NCI-H187 treated with DMSO at 0.1 percent for 48 hours (cell line): ENCODE measurements at places on chromosomes 1 and 21.

- no peak for DNase-seq
Measured at GRCh38 chr1:210541680-210542358, 213.1 kb downstream of the HHAT start.

DNA sequence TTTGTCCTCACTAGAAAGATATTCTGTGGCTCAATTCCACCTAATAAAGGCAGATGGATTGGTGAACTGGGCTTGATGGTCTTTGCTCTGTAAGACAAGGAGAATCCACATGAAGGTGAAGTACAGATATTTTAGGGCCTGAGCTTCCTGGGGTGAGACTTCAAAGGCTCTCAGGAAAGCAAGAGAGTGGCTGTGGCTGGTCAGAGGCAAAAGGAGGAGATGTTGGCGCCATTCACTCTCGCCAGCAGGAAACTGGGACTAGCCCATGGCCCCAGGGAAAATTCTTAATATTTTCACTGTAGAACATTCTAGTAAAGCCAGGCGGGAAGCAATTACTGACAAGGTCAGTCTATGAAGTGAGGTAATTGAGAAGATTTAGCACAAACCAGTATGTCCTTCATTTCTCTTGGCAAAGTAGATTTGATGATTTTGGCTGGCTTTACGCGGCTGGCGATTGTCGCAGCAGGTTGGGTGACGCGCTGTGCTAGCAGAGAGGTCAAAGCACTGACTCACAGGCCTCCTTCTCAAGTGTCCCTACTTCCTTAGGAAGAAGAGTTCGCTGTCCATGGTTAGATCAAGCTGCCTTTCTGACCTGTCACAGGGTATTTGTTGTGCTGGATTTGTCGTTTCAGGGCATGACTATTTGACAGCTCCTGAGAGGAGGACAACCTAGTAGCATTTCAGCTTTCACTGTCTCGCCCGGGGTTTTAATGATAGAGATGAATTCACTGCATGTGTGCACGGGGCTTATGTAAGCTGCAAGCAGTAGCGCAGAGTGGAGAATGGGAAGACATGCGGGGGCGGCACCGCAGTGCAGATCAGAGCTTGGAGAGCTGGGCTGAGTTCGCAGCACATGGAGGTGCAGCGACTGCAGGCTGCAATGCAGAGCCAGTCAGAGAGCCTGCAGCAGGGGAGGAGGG lies 32.7 kb downstream of the XCL1 start:
- DNase-seq: no peak

- no peak for DNase-seq
Measured at GRCh38 chr1:30664103-30664755, 59.2 kb downstream of the MATN1 start.

DNA sequence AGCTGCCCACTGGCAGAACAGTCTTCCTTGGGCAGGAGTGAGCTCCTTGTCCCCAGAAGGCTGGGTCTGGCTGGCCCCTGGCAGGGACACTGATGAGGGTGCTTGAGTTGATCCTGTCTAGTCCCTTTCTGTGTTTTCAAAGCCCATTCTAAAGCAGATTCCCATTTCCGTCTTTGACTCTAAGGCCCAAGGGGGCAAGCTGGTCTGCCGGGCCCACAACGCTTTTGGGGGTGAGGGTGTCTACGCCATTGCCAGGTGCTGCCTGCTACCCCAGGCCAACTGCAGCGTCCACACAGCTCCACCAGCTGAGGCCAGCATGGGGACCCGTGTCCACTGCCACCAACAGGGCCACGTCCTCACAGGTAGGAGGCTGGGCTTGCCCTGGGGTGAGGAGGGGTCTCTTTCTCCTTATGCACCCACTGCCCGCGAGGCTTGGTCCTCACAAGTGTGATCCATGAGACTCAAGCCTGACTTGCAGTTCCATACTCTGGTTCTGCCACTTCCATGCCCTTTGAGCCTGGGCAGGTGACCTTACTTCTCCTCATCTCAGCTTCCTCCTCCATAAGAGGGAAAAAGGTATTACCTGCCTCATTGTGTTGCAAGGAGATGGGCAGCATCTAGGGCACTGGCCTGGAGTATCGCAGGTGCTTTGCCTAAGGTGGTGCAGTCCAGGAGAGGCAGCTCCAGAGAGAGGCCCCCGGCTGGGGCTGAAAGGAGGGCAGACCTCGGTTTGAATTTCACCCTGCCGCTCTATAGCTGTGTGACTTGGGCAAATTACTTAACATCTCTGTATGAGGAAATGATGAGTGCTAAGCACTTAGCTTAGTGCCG lies 20.2 kb downstream of the PCSK9 start:
- no peak for DNase-seq

- no peak for DNase-seq
Measured at GRCh38 chr1:33573661-33574060, 101.2 kb downstream of the ZSCAN20 start.

DNA sequence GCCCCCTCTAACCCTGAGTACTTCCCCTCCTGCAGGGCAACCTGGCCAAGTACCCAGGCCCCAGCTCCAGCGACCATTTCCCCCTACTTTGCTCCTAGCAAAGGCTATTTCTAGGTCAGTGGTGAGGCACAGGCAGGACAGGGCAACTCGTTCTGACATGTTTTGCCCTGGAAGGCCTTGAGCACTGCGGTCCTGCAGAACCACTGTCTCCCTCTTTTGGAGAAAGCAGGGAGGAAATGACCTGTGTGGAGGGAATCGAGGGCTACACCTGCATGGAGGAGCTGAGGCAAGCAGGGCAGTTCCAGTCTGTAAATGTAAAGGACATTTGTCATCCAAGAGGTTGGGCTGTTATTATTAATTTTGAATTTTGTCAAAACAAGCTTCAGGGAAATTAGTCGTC lies 99.1 kb downstream of the PPIAL4G start:
- no peak for DNase-seq

DNA sequence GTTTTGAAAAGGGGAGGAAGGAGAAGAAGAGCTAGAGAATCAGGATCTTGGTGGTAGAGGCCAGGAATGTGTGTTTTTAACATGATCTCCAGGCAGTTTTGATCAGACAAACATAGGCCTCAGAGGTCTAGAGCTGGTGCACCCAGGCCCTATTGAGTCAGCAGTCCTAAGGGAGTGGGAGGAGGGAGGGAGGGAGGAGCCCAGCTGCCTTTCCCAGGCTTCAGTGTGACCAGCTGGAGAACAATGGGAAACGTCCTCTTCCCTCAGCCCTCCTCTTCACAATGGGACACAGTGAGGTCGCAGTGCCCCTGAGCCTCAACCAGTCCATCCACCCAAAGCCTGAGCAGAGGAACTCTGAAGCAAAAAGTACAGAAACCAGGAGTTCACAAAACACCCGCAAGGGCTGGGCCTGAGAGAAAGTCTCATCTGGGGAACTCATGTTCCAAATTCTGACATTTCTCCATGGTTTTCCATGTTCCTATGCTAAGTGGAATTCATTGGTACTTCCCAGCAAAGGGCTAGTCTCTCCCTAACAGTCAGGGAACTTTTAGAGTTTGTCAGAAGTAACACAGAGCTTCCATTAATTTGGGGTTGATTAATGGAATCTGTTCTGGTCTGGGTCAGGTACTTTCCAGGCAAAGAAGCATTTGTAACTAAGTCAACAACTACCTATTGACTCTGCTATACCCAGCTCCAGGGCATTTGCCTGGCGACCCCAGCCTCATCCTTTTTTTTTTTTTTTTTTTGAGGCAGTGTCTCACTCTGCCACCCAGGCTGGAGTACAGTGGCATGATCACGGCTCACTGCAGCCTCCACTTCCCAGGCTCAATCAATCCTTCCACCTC lies 37.5 kb downstream of the ELAPOR1 start:
- DNase-seq: no peak

DNA sequence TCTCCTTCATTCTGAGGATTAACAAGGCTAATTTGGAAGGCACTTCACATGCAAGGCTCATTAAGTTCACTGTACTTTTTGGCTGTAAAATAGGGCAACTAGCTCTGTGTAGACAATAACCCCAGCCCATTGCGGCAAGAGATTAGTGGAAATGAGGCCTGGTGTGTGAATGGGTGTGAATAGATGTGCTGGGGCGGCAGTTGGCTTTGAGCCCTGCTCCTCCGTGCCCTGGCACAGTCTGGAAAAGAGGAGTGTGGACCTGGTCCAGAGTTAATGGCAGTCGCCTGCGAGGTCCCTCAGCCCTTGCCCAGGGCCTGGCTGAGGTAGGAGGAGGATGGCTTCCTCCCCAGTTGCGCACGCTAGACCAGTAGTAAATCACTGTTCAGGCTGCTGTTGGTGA lies 4.8 kb downstream of the KISS1 start:
- DNase-seq: no peak

GRCh38 chr1:209456878-209457277 lies 126.6 kb upstream of the CAMK1G start:
- peak; percentile 36 for DNase-seq

- DNase-seq: peak; percentile 61
Measured at GRCh38 chr1:23980728-23981070, 572 bp upstream of the SRSF10 start.

DNA sequence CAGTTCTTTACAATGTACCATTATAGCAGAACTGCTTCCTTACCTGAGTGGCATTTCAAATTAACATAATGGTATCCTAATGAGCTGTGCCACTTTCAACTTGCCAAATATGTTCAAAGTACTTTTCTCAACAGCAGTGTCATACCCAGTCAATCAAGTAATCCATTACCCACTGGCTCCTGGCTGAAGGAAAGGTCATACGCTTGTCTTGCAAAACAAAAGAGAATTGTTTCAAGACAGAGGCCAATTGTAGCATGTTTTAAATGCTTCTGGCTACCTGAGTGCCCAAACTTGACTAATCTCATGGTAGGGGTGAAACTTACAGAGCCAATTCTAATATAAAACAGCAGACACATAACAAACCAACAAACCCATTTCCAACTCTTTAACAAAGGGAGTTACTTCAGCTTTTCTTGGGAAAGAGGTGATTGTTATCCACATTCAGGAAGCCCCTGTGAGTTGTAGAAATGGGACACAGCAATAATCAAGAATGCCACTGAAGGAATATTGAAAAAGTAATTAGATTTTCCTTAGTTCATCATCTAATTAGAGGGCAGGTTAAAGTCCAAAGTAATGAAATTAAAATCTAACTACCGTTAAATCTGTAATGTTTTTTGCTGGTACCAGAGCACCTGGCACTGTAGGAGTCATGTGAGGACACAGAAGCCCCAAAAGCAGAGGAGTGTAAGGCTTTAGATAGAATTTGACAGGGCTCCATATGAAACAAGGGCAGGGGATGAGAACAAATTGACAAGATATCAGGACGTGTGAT lies 241.9 kb downstream of the RWDD3 start:
- DNase-seq: no peak

DNA sequence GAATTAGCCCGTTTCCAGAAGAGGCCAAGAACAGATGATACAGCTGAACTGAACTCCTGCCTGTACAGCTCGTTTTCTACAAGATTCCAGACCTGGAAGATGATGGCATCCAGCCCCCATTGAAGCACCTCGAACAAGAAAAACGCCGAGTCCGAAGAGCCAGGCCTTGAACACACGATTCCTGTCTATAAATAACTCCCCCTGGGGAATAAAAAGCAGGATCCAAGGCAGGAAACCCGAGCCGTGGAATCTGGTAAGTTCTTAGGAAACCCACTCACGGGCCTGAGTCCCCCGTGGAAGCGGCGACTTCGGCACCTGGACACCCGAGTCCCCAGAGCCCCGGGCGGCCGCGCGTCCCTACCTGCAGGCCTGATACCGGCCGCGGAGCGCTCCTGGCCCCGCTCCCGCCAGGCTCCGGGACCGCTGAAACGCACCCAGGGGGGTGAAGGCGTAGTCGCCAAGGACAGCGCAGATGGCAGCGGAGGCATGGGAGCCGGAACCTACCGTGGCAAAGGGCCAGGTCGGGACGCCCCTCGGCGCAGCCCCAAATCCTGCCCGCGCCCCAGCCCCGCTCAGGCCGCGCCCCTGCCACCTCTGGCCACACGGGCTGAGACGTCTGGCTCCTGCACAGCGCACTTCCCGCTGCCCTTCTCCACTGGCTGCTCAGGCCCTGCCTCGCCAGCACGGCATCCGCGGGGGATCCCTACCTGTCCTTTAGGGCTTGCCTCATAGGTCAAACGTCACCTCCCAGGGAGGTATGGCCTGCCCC lies 14.0 kb upstream of the HLCS start:
- no peak for DNase-seq

DNA sequence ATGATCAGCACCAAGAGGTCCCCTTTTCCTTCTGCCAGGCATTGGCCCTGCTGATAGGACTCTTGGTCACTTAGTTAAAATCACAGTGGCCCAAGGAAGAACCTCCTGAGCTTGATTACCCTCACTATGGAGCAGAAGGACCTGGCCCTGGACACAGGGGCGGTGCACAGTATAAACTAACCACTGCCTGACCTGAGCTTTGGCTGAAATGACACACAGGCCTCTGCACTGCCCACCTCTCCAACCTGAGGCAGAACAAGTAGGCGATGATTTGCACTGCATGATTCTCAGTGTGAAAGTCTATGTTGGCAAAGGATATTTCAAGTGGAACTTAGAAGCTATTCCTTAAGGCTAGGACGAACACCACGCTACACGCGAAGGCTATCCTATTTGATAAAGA lies 48.5 kb downstream of the CAPN2 start:
- DNase-seq: no peak

DNA sequence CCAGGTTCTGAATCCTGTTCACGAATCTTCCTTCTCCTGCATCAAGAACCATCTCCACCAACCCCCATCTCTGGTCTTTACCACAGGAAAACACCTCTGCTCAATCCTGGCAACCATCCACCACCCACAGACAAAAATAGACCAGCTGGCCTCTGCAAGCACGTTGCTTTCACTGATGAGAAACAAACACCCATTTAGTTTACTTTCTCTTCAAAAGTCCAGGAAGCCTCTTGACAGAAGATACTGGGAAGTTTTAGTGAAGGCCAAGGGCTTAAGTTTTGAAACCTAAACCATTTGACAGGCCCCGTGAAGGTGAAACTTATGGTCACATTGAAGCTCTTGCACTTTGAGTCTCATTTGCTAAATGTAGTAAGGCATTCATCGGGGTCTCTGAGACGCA lies 122.6 kb upstream of the PPP2R5A start:
- DNase-seq: no peak

DNA sequence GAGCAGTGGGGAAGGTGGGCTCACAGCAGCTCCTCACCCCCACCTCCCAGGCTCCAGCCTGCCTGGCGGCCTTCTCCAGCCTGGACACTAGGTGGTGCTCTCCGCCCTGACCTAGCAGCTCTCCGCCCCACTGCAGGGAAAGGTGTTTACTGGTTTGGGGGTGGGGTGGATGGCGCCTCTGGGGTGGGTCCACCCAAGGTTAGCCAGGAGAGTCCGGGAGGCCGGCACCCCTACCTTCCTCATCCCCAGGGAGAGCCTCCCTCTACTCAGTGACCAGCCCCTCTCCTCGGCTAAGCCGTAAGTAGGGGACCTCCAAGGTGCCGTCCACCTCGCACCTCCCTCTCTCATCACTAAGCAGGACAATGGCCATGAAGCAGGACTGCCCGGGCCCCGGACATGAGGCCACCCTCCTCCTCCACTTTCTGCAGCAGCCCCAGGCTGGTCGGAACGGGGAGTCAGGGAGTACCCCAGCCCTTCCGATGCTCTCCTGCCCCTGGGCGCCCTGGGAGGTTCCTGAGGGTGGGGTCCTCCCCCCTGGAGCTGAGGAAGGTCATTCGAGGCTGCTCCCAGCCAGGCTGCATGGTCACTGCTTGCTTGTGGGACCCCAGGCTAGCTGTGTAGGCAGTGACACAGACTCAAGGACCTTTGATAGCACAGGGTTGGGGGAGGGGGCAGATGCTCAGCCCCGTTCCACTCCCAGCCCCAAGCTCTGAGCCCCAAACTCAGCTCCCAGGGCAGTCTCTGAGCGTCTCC lies 101.4 kb upstream of the VAMP3 start:
- DNase-seq: no peak
